ENCODE measurements at places on chromosomes 1 and 21. TPM values are rescaled to one million over a fixed set of nuclear protein-coding genes. Genes with fewer than 3 reads are reported as not detected.

Gene FNDC10
- total RNA-seq: 4.6 TPM

Gene UBE2U
- not detected for total RNA-seq

Gene GCSAML
- not detected for total RNA-seq

Gene CFHR5
- total RNA-seq: not detected

Gene KRTAP21-2
- total RNA-seq: not detected

Gene C8A
- total RNA-seq: not detected

Gene MMEL1
- total RNA-seq: 3.0 TPM

Gene B3GALT2
- total RNA-seq: 6.0 TPM

Gene CADM3
- not detected for total RNA-seq

DNA sequence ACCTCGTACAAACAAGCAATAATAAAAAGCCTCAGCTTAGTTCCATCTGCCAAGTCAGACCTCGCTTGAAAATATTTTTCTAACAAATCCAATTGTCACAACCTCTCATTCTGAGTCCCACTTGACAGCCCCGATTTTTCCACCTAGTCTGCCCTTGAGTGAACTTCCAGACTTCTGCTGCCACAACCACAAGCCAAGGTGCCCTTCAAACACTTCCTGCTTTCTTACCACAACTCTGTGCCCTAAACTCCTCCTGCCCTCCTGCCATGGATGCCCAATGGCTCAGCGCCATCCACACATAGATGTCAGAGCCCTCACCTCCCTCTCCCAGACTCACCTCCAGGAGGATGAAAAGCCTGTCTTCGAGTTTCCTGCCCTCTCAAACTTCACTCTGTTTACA, 3.9 kb downstream of the TMPRSS2 start:
- DNase-seq: no peak

DNA sequence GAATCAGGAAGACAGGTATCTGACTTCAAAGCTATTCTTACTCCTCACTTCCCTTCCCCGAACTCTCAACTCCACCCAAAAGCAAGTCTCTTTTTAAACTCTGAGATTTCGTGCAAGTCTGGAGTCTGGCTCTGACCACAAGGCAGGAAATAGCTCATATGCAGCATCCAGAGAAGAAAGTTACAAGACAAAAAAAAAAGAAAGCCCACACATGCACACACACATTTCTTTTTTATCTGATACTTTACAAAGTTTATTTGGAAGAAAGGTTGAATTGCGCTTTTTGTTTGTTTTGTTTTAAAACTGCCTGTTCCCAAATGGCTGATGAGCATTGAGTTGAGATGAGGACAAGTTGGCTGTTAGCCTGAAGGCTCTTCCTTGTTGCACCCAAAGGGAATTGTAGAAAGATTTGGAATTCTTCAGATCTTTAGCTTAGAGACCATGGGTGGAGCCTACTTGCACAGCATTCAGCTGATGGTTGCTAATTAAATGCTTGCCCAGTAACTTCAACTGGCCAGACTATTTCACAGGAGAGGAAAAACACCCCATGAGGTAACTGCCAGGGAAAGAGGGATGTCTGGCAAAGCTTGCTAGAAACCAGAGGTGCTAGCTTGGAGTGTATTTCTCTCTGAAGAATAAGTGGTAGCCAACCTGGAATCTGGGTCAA, 490.3 kb downstream of the TTLL7 start:
- DNase-seq: peak; percentile 24

- DNase-seq: no peak
These were observed 12.4 kb downstream of the COL18A1 start for GRCh38 chr21:45417256-45417950.

DNA sequence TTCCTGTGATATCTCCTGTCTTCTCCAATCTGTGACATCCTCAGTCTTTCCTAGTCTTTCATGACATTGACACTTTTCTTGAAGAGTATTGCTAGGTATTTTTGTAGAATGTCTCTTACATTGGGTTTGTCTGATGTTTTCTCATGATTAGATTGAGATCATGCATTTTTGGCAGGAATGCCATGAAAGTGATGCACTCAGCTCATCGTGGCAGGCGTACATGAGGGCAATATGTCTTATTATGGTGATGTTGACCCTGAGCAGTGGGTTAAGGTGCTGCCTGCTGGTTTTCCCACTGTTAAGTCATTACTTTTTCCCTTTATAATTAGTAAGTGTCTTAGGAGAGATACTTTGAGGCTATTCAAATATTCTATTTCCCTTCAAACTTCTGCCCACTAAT, 80.2 kb upstream of the SSX2IP start:
- no peak for DNase-seq

- no peak for DNase-seq
These were observed 10.0 kb downstream of the ARID1A start for GRCh38 chr1:26705788-26706311.

DNA sequence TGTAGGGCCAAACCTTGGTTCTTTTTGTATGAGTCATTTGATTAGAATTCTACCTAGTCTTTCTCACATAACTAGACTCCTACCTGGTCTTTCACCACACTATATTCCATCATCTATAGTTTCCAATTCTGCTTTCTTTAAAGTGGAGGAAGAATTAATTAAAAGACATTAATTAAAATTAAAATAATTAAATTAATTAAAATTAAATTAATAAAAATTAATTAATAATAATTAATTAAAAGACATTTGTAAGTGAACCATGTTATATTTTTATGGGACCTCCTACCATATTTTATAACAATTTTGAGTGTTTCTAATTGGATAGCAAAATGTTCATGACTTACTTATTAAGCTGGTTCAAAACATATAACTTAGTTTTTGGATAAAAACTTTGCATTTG, 77.4 kb downstream of the CCDC18 start:
- DNase-seq: no peak

DNA sequence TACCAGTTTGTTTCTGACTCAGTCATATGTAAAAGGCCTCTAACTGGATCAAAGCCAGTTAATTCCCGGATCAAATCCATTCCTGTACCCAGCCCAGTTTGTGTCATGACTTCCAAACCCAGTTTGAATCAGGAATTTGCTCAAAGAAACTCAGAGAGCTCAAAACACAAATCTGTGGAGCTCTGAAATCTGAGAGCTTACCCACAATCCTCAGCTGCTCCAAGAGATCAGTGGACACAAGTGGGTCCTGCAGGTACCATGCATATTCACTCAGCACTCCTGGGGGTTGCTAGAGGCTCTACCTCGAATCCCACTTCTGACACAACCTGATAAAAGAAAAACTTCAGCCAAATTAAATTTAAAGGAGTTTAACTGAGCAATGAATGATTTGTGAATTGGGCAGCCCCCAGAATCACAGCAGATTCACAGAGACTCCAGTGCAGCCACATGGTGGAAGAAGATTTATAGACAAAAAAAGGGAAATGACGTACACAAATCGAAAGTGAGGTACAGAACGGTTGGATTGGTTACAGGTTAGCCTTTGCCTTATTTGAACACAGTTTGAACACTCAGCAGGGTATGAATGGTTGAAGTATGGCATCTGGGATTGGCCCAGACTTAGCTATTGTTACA, 11.9 kb upstream of the MRPL55 start:
- DNase-seq: no peak

DNA sequence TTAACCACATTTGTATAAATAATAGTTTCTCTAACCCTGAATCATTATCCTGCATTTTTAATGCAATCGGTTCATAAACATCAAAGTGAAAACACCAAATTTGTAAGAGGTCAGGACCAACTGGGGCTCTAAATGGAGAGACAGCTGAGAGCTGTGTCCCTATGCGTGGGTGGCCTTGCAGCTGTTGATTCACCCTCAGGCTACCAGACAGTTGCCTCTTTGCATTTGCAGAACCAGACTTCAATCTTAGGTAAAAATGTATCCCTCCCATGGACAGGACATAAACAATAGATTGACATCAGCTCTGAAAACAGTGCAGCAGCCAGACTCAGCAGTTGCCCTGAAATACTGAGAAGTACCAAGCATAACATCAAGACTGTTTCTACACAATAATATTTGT, 8.8 kb upstream of the TGFB2 start:
- DNase-seq: no peak

DNA sequence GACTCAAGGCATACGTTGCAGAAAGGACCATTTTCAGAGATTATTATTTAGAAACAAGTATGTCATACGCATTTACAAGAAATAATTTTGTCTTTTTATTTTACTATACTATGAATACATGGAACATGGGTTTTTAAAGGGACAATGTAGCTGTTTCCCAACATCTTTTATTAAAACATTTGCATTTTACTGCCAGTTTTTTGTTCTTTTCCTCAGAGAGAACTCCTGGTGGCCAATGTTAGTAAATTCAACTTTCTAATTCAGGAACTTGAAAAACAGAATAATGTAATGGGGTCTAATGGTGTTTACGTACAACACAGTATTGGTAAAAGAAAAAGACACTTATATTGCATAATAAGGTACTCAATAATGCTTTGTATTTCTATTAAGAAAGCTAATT, 14.9 kb downstream of the PRDM2 start:
- DNase-seq: no peak

GRCh38 chr1:204828352-204828850, 42.3 kb upstream of the NFASC start:
- peak; percentile 71 for DNase-seq

DNA sequence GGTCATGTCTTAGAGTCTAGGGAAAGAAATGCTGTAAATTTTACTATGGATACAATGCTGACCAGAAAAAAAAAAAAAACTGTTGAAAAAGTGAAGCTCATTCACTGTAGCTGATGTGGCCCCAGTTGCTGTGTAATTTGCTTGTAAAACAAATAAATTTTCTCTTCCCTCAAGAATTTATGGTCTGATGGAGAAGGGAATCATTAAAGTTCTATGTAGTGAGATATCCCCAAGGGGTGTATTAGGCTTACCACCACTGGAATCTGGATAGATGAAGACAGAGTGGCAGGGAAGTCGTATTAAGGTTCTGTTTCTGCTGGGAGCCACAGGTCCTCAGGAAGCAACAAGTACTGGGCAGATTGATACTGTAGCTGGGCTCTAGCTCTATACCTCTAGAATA, 860.0 kb downstream of the LTN1 start:
- DNase-seq: no peak

- no peak for DNase-seq
These were observed 35.3 kb downstream of the CLCA4 start for GRCh38 chr1:86582161-86582560.

GRCh38 chr1:154657556-154657955, 49.6 kb upstream of the ADAR start:
- DNase-seq: no peak

DNA sequence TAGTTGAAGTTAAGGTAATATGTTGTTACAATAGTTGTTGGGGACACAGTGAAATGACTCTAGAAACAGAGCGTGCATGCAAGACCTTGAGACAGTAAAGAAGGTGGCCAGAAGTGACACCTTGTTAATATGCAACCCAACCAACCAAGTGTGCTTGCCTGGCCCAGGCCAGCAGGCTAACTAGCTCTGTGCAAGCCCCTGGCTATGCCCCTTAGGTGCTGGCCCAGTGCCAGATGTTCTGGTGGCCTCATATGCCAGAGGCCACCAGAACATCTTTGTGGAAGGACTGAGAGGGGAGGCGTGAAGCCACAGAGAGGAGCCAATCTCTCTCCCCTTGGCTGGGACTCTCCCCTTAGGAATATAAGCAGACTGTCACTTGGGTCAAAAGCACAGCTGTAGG, 111.2 kb upstream of the JUN start:
- DNase-seq: no peak

GRCh38 chr1:180563026-180563827, 4.5 kb downstream of the OVAAL start:
- no peak for DNase-seq

DNA sequence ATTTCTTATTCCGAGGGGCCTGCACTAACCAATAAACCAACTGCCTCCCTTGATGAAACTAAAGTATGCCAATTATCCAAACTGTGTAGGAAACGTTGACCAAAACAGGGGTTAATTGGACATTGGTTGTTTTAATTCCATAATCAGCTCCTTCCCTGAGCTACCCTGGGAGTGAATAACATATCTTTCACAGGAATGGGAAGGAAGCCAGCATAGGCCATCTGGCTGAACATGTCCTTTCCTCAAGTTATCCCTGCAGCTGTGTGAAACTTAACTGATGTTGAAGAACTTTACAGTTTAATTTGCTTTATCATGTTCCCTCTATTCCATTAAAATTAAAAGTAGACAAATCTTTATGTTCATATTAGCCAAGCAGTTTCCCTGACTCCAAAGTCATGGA, 75.4 kb downstream of the NRIP1 start:
- no peak for DNase-seq

- no peak for DNase-seq
These were observed 3.2 kb downstream of the LYPLA2 start for GRCh38 chr1:23793861-23794731.

- DNase-seq: no peak
These were observed 56.2 kb upstream of the RASAL2 start for GRCh38 chr1:178037510-178038253.

- DNase-seq: no peak
These were observed 28.3 kb upstream of the TMPRSS2 start for GRCh38 chr21:41536076-41536826.

GRCh38 chr21:21119091-21119490, 120.9 kb downstream of the NCAM2 start:
- no peak for DNase-seq

- DNase-seq: no peak
These were observed 1112.3 kb downstream of the KCNT2 start for GRCh38 chr1:195495720-195496635.

DNA sequence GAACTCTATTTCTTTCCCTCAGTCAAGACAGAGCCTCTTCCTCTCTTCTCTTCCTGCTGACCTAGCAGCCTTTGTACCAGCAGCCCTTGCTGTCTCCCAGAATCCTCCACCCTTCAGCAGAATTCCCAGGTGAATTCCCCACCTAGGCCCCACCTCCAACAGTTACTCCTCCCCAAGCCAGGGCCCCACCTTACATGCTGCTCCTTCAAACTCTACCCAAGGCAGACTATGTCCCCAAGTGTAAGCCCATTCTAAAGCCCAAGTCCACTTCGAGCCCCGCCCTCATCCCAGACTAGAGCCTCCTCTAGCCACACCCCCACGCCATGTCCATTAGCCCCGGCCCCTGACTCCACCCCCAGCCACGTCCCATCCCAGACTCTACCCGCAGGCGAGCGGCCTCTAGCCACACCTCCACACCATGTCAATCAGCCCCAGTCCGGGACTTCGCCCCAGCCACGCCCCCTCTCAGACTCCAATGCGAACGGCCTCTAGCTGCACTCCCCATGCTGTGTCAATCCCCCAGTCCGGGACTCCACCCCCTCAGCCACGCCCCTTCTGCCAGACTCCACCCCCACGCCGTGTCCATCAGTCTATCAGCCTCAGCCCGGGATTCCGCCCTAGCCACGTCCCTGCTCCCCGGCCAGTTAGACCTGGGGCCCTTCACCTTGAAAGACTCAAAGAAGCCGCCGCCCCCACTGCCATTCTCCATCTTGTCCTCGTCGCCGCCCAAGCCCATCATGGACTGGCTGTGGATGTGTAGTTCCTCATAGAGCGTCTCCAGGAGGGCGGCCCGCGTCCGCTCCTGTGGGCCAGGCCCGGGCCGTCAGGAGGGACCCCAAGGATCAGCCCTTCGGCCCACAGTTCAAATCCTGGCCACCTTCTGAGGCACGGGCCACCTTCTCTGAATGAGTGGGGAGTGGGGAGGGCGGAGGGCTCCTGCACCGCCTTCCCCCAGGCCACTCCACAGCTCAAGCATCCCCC, 61.3 kb downstream of the RAP1GAP start:
- DNase-seq: peak; percentile 46

GRCh38 chr1:24325587-24326449, 6.7 kb downstream of the GRHL3 start:
- no peak for DNase-seq
